Vagina (tissue), 2 donors: ENCODE measurements at places on chromosomes 5 and 9.

GRCh38 chr9:128634651-128635262 is 21.9 kb downstream of the DYNC2I2 start:
- DNase-seq, result no peak

DNA sequence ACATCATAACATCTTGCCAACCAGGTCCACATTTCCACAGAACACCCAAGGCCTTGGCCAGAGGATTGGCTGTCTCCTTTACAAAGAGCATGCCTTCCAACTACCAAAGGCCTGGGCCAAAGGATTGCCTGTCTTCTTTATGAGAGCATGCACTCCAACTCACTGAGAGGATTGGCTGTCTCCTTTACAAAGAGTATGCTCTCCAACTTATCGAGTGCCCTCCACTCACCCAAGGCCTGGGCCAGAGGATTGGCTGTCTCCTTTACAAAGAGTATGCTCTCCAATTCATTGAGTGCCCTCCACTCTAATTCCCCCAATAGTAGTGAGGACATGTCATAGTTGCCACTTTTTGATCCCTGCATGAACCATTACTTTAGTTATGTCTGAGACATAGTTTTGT is 79.9 kb upstream of the TAS2R1 start:
- no peak for DNase-seq

DNA sequence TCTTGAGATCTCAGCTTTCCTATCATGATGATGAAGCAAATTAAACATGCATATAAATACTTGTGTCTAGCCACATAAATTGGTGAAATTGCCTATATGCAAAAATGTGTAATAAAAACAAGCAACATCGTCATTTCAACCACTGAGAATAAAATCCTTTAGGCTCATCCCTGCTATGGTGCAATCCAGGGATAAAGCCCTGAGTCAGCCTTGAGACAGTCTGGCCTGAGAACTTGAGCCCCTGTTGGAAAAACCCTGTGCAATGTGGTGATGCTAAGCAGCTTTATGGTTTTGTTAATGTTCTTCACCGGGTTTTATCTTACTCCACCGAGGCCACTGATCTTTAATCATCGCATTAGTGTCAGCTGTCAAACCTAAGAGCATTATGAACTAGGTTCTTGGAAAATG is 170.5 kb downstream of the DCP2 start:
- DNase-seq, result no peak

DNA sequence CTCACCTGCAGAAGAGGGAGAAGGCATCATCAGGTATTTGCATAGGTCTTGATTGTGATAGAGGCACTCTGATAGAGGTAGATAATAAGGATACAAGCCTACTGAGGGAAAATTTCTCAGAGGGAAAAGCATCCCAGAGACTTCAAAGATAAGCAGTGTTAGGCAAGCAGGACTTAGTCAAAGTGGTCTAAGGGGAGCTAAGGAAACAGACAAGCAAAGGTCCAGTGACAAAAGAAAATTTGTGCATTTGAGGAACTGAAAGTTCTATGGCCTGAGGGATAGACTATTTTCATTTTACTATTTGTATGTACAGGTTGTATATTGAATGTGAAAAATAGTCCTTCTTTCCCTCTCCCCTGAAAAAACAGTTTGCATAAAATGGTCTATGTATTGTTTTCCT is 27.4 kb downstream of the OXCT1 start:
- DNase-seq, result no peak

GRCh38 chr5:133241179-133242092 is 189.6 kb downstream of the HSPA4 start:
- DNase-seq, result no peak

- DNase-seq, result no peak
These were observed 12.9 kb downstream of the SLC6A3 start for GRCh38 chr5:1432296-1432695.

- DNase-seq, result no peak
These were observed 63.6 kb upstream of the MAMDC2 start for GRCh38 chr9:69980041-69980440.

DNA sequence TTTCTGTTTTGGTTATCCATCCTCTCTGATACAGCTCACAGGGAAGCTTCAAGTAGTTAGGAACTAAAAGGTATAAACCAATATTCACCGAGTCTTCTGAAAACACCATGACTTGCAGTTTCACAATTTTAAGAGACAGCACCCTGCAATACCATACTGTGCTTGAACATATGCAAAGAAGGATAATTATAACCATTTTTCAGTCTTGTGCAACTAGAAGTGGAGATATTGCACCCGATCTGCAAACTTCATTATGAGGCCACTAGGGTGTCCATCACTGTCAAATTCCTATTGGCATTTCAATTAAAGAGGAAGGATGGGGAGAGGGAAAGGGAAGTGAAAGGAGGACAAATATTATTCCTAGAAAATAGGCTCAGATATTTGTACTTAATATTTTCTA is 32.4 kb upstream of the CEP120 start:
- no peak for DNase-seq

- DNase-seq, result no peak
These were observed 130.1 kb upstream of the TLR4 start for GRCh38 chr9:117574099-117574498.

DNA sequence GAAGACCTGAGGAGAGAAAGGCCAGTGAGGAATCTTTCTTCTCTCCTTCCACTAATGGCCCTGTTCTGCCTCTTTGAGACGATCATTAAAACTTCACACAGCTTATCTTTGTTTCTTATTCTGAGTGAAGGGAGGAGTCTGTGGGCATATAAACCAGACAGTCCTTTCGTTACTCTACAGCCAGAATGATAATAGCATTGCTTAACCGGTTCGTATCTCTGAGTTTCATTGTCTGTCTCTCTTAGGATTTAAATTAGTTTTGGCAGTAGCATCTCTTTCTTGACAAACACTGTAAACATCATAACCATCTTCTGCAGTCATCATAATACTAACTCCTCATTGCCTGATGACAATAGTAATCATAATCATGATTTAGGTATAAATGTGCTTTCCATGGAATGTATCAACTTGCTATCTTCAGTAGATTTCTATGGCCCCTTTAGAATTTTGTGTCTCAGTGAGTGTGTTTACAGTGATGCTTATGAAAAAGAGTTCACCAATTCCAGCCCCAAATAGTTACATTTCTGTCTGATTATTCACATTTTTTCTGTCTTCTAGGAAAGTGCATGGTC is 618.8 kb upstream of the KLF4 start:
- no peak for DNase-seq

DNA sequence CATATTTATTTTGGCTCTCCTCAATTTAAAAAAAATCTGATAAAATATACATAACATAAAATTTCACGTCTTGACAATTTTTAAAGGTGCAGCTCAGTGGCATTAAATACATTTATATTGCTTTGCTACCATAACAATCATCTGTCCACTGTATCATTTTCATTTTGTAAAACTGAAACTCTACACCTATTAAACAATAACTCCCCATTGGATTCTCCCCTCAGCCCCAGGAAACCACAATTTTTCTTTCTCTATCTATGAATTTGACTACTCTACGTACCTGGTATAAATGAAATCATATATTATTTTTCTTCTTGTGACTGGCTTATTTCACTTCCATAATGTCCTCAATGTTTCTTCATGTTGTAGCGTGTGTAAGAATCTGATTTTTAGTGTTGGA is 563.5 kb downstream of the PRR16 start:
- DNase-seq, result no peak

DNA sequence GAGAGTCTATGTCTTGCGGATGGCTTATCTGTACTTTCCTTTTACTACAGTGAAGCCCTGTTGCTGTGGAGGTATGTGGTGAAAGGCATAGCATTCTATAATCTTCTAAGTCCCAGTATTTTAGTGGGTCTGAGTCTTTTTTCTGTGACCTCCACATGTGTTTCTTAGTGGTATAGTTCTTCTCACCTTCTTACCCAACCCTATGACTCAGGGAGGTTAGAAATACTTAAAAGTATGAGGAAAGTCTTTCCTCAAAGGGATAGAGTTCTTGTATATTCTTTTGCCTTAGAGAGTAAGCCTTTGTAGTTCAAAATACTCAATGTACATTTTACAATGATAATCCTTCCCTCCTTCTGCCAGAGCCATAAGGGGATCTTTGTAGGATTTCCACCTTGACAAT is 621.9 kb upstream of the CTNND2 start:
- no peak for DNase-seq

GRCh38 chr5:138402640-138403039 is 36.2 kb upstream of the REEP2 start:
- no peak for DNase-seq

DNA sequence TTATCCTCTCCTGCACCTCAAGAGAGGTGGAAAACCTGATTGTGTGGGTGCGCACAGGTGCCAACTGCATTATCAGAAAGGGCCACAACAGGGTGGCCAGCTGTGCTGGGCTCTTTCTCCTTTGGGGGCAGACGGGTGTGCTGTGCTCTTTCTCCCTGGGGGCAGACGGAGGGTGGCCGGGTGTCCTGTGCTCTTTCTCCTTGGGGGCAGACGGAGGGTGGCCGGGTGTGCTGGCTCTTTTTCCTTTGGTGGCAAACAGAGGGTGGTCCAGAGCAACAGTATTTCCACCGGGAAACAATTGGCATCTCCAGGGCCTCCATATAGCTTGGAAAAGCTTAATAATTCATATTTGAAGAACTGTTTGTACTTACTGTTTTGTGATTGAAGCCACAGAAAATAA is 6.8 kb downstream of the LMX1B start:
- DNase-seq, result no peak

GRCh38 chr5:90529939-90530677 is 724 bp upstream of the LYSMD3 start:
- DNase-seq, result no peak

- peak; percentile 72 for DNase-seq
These were observed 398.1 kb upstream of the IRX1 start for GRCh38 chr5:3197304-3198073.

GRCh38 chr5:132493241-132493640 is 2.7 kb upstream of the IRF1 start:
- peak; percentile 86 for DNase-seq

DNA sequence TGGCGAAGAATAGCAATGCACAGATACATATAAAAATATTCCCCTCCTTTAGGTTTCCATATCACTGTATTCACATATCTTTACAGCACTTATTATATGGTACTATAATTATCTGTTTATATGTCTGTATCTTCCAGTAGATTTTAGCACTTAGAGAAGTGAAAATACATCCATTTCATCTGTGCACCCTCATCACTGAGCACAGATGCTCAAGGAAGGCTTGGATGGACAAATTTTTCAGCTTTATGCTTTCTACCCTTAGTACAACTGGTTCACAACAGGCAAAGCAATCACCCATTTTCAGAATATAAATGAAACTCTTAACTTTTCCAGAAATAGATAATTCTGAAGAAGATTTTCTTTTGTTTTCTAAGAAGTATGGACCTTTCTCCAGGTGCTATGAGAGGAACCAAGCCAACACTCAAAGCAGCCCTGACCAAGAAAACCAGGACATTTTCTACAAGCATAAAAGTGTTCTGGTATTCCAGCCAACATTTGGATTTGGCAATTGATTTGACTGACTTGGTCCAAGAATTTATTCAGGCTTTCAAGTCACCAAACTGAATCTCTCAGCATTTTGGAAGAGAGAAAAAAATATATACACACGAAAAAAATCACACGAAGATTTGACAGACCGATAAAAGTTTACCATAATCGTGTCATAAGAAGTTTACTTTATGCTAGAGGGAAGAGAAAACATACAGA is 170.2 kb upstream of the CD180 start:
- no peak for DNase-seq

DNA sequence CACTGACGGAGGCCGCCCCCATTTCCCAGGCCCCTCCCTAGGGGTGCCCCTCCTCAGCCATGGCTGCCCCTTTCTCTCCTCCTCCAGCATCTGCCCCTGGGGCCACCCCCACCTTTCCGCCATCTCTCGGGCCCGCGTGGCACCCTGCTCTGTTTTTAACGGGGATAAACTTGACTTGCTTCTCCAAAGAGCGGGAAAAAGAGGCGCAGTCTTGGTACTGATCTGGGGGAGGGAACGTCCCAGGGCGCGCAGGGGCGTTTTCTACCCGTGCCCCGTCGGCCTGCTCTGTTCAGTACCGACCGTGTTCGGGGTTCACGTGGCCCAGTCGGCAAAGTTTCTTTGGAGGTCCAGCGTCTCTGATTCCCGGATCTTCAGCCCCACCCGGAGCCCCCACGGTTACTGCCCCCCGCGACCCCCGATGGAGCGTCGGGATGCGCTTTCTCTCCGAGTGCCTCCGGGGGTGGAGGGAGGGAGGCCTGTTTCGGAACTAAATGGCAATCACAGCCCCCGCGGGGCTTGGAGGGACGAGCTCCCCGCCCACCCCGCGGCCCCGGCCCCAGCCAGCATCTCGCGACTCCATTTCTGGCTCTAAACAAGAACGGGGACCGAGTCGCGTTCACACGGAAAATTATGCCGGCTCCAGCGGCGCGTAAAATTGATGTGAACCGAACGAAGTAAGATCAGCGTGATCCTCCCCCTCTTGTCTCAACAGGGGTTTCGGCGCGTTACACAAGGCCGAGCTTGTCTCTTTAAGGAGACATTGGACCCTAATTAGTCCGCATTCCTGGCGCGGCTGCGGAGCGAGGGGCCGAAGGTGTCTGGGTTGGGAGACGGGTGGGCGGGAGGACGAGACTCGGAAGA is 1.1 kb upstream of the TLE4 start:
- DNase-seq, result no peak

- no peak for DNase-seq
These were observed 234.1 kb downstream of the TMEM38B start for GRCh38 chr9:105928416-105928815.

GRCh38 chr5:36875051-36875789 is 1.3 kb upstream of the NIPBL start:
- no peak for DNase-seq

DNA sequence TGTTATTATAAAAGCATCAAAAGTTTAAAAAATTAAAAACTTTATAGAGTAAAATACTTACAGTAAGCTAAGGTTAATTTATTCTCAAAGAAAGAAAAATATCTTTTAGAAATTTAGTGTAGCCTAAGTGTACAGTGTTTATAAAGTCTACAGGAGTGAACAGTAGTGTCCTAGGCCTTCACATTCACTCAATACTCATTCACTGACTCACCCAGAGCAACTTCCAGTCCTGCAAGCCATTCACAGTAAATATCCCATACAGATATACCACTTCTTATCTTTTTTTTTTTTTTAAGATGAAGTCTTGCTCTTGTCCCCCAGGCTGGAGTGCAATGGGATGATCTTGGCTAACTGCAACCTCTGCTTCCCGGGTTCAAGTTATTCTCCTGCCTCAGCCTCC is 73.1 kb upstream of the FST start:
- DNase-seq, result no peak

- DNase-seq, result no peak
These were observed 4.9 kb downstream of the PUM3 start for GRCh38 chr9:2839040-2839439.
